Stimulated activated naive CD8-positive, alpha-beta T cell treated with anti-CD3 and anti-CD28 coated beads, Interleukin-15, amount 100 ng/mL, for 72 hours (primary cell): ENCODE measurements at places on chromosomes 5 and 9.

DNA sequence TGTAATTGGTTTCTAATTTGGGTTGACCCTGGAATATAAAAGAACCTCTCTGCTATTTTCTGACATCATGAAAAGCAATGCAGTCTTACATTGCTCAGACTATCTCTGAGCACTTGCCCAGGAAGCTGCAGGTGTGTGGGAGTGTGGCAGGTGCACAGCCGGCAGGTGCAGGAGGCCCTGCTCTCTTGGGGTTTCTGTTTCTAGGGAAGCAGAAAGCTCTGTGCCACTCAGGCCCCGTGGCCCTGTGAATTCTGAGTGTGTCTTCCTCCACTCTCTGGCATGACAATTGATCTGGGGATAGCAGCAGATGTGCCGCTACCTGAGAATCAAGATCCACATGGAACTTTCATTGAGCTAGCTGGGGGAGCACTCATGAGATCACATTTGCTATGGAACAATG is 45.7 kb upstream of the IRX2 start:
- DNase-seq: no peak

GRCh38 chr5:74257645-74258313 is 382.7 kb downstream of the ENC1 start:
- no peak for DNase-seq

DNA sequence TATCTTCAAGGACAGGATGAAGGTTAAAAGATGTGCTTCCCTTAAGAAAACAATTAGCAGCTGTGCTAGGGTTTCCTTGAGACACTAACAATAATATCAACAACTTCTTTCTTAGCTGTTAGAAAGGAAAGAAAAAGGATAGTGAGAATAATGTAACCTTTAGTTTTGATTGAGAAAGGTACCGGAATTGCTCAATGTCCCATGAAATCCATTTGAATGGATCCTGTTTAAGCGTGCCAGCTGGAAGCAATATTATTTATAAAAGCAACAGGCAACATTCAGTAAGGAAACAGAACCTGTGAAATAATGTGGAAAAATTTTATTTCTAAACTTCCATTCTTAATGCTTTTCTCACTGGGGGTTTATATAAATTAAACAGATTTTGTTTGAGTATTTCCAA is 120.9 kb downstream of the CCDC192 start:
- DNase-seq: no peak

DNA sequence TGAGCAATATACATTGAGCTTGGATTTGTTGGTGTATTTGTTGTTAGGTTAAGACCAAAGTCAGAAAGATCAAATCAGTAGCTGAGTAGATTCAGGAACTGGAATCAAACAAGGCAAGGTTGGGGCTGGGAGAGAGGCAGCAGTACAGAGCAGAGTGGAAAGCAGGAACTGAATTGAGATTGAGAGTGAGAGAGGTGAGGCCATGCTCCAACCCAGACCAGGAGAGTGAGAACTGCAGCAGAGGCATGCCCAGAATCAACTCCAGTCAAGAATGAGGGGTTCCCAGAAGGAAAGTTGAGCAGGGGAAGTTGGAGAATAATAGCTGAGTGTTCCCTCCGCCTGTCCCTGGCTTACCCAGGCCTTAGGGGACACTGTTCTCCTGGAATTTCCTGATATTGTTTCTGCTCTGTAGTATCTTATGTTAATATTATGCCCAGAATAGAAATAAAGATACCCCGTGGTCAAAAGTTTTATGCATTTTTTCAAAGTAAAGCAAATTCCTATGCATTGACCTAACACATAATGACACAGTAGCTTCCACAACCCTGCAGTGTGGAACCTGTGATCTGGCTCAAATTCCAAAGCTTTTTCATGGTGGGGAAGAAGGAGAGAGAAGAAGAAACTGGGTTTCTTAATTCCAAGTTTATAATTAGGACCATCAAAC is 82.7 kb downstream of the SV2C start:
- no peak for DNase-seq

DNA sequence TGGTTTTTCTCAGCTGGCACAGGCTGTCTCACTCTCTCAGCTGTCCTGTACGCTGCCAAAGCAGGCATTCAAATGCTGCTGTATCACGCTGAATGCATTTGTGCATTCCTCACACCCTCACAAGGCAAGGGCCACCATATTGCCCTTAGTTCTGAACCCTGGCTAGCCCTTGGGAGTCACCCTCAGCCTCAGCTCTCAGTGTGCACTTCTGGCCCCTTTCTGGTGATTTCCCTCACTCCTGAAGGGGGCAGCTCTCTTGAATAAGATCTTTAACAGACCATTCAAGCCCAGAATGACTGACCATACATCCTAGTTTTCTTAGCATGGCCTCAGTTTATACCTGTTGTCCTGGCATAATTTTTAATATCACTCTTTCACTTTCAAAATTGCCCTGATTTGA is 84.3 kb downstream of the HTR1A start:
- no peak for DNase-seq

DNA sequence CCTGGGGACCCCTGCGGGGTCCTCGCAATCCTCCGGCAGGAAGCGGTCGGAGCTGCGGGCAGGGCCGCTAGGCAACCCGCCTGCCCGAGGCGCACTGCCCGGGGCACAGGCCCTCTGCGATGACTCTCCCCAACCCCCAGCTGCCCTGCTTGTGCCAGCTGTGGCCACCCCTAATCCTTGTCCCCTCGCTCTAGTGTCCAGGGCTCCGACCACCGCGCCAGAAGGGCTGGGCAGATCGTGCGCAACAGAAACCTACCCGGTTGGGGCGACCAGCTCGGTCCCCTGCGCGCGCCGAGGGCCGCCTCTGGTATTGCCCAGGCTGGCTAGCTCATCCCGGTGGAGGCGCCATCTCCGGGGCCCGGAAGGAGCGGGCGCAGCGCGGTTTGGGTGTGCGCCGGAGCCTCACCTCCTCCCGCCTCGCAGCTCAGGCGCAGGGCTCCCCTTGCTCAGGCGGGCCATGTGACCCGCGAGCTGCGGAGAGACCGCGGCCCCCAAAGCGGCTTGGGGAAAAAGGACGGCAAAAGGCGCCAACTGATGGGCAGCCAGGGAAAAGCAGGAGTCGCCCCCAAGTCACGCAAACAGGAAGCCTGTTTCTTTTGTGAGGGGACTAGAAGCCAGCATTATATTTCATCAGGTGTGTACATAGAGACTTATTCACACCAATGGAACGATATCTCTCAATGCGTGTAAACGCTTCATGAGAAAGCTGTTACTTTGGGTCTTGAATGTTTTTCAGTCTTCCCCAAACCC is 46.8 kb upstream of the RNF20 start:
- DNase-seq: peak; percentile 18

DNA sequence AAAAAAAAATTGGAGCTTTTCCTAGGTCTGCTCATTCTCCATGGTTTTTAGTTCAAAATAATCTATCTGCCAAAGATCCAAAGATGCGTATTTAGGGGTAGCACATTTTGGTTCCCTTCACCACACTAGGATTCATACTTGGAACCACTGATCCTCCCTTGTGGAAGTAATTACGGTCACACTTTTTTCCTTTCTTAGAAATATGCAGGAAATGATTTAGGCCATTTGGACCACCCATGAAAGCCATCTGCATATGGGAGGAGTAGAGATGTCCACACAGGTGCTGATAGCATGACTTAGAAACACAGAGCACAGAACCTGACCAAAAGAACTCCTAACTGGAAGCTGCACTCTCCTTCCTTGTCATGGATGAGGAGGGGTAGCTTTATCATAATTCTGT is 105.9 kb upstream of the RAI14 start:
- no peak for DNase-seq

- no peak for DNase-seq
Measured at GRCh38 chr9:34413231-34413852, 36.6 kb upstream of the MYORG start.

GRCh38 chr9:77011973-77012821 is 7.3 kb upstream of the FOXB2 start:
- peak; percentile 71 for DNase-seq

- DNase-seq: no peak
Measured at GRCh38 chr5:179889885-179890284, 17.8 kb downstream of the TBC1D9B start.

- DNase-seq: no peak
Measured at GRCh38 chr5:54883374-54884194, 101.8 kb downstream of the ESM1 start.

DNA sequence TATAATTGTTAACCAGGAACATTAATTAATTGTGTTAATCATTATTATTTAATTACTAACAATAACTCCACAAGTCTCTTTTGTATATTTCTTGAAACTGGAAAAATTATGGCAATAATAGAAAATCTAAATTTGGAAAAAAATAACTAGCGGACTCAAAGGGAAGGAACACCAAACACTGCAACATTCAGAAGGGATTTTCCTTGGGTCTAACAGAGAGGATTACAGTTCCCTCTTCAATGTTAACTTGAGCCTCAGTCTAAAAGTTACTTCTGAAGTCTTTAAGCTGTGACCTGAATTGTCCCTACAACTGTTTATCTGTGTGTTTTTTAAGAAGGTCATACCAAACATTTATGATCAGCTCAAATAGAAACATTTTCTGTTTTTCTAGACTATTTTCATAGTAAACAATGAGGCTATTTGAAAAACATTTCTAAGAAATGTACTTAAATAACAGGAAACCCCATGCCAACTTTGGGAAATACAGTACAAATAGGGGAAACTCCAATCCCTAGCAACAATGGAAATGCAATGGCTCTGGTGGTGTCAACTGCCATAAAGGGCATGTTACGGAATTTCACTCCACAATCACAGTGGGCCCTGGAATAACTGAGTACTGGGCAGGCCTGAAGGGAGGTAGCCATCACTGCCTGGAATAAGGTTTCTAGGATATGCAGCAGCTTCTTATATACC is 61.2 kb downstream of the MCTP1 start:
- DNase-seq: no peak

DNA sequence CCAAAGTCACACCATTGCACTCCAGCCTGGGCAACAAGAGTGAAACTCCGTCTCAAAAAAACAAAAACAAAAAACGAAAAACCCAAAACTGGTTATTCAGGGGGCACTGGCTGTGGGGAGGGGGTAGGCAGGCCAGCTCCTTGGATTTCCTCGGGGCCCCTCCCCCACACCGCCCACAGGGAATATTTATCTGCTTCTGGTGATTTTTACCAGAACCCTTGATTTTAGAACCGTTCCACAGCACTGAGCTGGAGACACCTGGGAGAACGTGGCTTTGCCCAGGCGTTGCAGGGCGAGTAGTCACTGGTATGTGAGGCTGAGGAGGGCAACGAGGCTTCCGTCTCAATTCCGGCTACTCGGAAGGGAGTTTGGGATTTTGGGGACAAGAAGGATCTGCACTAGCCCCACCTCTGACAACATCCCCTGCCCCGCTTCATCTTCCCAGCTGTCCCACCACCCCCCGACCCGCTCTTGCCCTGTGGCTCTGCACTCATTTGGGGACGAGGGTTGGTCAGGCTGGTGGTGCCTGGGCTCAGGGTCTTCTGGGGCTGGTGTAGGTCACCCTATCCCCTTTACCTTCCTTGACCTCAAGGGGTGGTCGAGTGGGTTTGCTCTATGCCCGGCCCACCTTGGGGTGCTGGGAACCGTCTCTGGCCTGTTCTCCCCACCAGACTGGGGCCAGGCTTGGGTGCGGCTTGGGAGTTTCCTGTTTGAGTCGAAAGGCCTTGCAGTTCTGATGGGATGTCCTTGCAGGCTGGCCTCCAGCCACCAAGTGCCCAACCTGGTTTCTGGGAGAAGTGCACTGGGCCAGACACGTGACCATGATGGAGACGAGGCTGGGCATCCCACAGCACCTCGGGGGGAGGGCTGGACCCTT is 3.5 kb downstream of the AHRR start:
- DNase-seq: no peak

GRCh38 chr5:15579193-15579990 is 79.4 kb downstream of the FBXL7 start:
- DNase-seq: no peak

- DNase-seq: no peak
Measured at GRCh38 chr5:11153670-11154382, 392.8 kb upstream of the DAP start.

- DNase-seq: no peak
Measured at GRCh38 chr5:83220331-83220730, 143.0 kb downstream of the XRCC4 start.

DNA sequence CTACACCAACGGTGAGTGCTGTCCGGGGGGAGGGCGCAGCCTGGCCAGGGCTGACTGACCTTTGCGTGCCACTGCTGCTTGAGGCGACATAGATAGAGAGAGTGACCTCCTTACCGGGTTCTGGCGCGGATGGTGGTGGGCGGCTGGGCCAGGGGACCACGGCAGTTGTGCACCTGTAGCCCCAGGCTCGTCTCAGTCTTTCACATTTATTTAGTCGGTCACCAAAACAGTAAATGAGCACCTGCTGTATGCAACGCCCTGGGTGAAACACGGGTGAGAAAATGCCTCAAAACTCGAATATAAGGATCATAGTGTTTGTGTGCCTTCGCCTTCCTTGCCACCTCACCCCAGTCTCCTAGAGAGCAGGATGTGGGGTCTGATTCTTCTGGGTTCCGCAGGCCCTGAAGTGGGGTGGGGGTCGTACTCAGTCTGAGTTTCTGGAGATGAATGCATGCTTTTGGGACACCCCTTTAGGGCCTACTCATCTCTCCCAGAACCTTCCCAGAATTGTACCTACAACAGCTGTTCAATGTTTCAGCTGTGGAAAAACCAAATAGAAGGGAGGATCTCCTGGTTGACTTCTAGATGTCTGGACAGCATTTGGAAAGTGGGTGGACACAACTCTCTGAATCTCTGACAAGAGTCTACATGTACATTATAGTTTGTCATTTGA is 714 bp downstream of the SEC24A start:
- DNase-seq: no peak

DNA sequence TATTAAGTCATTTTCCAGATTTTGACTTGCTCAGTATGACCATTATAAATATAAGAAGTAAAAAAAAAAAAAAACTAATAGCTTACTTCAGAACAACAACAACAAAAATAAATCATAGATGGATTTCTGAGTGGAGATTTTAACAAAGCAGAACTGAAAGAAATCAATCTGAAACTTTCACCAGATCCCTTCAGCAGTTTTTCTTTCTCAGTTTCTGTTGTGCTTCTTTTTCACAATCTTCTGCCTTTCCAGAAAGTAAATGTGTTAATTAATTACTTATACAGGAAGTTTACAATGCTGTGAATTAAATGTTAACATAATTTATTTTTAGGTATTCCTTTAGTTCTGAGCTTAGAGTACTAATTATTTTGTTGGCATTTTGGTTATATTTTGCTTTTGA is 73.5 kb downstream of the CHSY3 start:
- DNase-seq: no peak

DNA sequence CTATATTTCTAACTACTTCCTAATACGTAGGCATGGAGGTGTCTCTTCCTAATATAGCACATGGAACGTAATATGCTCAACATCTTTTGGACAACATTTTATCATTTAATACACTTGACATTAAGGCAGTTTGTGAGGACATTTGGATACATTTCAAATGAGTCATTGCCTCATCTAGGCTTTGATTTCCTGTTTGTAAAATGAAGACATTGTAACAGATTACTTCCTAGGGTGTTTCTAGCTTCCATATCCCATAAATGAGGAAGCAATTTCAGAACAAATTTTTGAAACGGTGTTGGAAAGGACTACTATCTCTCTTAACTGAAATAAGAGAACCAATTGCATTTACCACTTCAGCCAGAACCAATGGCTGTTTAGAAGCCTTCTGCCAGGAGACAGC is 38.7 kb downstream of the SLC28A3 start:
- no peak for DNase-seq
